Hematopoietic multipotent progenitor cell treated with erythropoietin and hydrocortisone succinate and interleukin-3 and kit ligand, for 17 days (in vitro differentiated cells): ENCODE measurements at places on chromosomes 5 and 9.
A peak's percentile ranks its signal among the peaks of the same experiment; 100 is the strongest.

GRCh38 chr5:1536322-1536845 lies 12.6 kb upstream of the LPCAT1 start:
- no peak for DNase-seq

- no peak for DNase-seq
Observed at GRCh38 chr9:112623198-112623597, 94.7 kb downstream of the INIP start.

- DNase-seq = no peak
Observed at GRCh38 chr9:99167119-99167518, 54.6 kb downstream of the ALG2 start.

- DNase-seq = no peak
Observed at GRCh38 chr5:169350759-169351240, 49.9 kb upstream of the SLIT3 start.

- no peak for DNase-seq
Observed at GRCh38 chr5:172488221-172488620, 33.9 kb upstream of the SH3PXD2B start.

DNA sequence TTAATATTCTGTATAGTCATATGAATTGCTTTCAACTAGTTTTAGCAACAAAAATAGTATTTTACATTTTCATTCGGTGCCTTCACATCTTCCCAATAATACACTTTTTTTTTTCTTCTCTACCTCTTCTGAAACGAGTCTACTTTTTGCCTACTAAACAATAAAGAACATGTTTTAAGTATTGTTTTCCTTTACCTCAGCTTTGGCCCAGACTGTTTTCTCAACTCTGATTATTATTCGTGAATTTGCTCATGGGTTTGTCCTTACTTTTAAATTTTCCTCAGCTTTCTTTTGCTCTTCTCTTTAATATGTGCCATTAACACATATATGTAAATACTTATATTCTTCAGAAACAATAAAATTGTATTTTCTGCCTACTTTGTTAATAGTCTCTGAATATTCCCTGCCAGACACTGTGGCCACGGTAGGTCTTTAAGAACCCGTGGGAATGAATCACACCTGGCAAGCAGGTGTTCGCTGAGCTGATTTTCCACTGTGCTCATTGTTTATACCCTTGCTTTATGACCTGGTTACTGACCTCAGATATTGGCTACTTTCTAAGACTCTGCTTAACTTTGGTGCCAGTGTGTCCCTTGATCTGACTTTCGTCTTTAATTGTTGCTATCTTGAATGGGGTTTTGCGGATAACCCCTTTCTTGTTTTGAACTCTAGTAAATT lies 49.1 kb downstream of the FAM170A start:
- no peak for DNase-seq

DNA sequence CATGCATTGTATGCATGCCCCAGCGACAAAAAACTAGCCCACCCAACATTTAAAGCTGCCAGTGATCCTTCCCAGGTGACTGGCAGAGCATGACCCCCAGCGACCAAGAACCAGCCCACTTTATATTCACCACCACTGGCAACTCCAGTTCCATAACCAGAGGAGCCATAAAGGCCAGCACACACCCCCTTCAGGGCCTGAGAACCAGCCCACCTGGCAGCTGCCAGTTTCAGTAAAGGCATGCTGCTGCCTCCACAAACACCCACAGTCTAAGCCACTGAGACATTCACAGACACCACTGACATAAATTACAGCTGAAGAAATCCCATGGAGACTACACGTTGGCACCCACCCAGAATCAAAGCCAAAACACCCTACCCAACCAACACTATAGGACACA lies 46.9 kb upstream of the RGS7BP start:
- DNase-seq = no peak

- no peak for DNase-seq
Observed at GRCh38 chr5:175321927-175322532, 122.0 kb downstream of the DRD1 start.

- DNase-seq = no peak
Observed at GRCh38 chr5:55913466-55914413, 62.6 kb downstream of the IL31RA start.

- no peak for DNase-seq
Observed at GRCh38 chr5:36882250-36882649, 5.7 kb downstream of the NIPBL start.

DNA sequence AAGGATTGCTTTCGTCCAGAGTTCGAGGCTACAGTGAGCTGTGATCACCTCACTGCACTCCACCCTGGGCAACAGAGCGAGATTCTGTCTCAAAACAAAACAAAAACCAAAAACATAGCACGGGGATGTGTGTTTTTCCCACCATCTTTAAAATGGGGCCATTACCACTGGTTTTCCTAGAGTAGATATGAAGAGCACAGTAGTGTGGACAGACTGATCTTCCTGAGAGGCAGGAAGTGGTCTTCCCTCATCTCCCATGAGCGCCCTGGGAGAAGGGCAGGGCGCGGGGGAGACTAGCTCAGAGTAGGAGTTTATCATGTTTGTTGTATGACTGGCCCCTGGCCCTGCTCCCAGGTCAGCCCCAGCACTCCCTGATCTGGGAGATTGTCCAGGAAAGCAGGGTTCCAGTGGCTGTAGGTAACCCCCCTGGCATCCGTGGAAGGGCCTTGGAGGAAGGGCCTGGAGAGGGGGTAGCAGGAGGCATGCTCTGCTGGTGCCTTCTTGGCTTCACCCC lies 2.3 kb downstream of the SUSD3 start:
- DNase-seq = no peak

- no peak for DNase-seq
Observed at GRCh38 chr5:142056816-142057696, 44.2 kb upstream of the GNPDA1 start.

- no peak for DNase-seq
Observed at GRCh38 chr5:133714161-133714915, 102.0 kb upstream of the FSTL4 start.

GRCh38 chr9:136052991-136053756 lies 41.9 kb downstream of the NACC2 start:
- DNase-seq = no peak

DNA sequence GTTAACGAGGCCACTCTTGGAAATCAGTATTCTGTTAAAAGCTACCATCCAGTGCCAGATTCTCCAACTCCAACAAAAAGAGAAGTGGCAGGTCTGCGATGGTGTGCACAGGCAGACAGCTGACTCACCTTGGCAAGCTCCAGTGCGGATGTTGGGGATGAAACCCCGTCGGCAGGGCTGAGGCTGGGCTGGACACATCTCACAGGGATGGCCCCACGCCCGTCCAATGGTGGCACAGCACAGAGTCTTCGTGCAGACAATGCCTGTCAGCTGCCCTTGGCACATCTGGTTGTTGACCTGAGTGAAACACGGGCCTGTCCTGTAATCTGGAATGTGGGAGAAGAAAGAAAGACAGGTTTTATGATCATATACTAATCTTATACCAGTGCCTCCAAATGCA lies 73.4 kb downstream of the FBN2 start:
- no peak for DNase-seq

DNA sequence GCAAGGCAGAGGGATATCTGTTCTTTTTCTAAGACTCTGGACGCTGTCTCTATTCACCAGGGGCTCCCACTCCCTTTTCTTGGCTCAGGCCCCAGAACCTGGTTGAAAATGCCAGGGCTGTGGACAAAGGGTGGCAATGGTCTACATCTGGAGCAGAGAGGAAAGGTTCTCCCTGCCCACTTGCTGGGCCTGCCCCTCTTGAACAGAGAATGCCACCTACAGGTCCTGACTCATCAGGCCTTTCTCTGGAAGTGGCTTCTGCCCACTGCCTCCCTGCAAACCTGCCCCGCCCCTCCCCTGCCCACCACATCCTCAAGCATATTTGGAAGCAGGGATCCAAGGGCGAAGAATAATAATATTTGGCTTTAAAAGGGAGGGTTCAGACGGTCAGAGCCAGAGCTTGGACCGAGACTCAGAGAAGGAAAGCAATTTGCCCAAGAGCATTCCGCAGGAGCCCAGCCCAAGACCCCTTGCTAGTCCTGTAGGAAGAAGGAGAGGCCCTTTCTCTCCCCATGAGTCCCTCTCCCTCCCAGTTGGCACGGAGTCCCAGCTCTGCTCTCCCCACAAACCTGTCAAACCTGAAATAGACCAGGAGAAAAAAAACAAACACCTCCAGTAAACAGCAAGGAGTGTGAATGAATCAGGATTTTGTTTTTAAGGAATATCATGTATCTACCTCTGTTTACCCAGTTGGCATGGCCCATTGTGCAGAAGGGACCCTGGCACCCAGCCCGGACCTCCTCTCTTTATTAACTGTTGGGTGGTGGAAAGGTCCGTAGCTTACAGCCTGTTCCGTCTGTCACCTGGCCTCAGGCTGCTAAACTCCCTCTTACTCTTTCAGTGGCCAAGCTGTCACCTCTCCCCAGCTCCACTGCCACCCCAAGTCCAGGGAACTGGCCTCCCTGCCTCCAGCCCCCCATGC lies 37.7 kb upstream of the STXBP1 start:
- no peak for DNase-seq

DNA sequence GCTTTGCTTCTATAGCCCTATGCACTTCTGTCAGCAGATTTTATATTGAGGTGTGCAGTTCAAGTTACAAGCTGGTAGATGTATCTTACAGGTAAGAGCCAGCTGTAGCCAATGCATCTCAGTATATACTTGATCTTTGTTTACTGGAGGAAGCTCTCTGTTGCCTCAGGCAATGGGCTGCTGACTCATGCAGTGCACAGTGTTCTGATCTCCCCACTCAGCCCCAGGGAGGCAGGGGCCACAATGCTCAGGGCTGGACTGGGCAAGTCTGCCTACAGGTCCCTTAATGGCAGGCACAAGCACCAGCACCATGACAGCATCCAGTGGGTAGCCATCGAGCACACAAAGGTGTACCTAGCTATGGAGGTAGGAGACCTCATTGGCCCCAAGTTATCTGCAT lies 178.8 kb upstream of the CDH10 start:
- DNase-seq = no peak

DNA sequence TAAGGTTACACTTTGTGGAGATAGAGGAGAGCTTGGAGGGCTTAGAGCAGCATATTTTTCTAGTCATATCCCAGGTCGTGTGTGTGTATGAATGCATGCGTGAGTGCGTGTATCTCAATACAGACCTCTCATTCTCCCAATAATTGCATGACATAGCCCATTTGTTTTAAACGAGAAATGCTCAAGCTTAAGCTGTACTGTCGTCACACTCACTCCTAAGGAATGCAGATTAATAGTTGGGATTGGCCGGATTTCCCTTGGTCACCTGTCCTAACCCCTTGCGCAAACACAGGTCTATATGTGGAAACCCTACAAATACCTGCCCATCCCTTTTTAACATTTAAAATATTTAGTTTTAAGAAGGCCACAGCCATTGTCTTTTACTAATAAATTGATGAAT lies 165.8 kb downstream of the SEMA5A start:
- DNase-seq = no peak

DNA sequence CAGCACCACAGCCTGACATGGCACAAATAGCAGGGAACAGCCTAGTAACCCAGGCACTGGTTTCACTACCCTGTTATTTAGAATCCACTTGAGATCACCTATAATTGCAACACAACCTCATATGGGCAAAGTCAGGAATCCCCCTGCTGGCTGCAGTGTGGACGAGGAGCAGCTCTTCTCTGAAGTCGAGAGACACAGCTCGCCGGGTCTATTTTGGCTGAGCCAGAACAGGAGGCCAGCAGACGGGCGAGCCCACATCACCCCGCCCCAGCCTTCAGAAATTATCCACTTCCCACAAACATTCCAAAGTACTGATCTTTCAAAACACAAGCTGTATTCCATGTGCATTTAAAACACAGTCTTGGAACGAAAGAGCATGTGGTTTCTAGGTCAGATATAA lies 179.0 kb downstream of the ROR2 start:
- DNase-seq = no peak

DNA sequence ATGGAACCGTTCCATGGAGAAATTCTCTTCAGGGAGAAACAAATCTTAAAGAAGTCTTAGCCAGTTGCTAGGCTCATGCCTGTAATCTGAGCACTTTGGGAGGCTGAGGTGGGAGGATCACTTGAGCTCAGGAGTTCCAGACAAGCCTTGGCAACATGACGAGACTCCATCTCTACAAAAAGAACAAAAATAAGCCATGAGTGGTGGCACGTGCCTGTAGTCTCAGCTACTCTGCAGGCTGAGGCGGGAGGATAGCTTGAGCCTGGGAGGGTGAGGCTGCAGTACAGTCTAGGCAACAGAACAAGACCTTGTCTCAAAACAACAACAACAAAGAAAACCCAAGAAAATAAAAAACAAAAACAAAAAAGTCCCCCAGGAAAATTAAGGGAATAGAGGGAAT lies 8.2 kb downstream of the HSPB3 start:
- DNase-seq = no peak

- DNase-seq = no peak
Observed at GRCh38 chr5:78447775-78448424, 87.5 kb downstream of the SCAMP1 start.

DNA sequence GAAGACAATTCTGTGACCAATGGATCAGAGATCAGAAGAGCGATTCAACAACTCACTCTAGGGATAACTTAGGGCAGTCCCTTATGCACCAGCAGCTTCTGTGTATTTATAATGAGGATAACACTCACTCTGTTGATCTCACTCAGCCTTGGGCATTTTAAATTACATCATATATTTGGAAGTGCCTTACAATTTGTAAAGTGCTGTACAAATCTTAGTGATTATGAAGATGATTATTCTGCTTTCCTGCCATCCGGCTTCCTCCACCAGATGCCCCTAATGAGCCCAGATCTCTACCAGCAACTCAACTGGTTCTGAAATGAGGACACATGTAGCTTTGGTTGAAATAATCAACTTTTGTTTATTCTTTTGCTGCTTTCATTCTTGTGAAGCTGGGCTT lies 105.3 kb downstream of the PCSK1 start:
- no peak for DNase-seq

DNA sequence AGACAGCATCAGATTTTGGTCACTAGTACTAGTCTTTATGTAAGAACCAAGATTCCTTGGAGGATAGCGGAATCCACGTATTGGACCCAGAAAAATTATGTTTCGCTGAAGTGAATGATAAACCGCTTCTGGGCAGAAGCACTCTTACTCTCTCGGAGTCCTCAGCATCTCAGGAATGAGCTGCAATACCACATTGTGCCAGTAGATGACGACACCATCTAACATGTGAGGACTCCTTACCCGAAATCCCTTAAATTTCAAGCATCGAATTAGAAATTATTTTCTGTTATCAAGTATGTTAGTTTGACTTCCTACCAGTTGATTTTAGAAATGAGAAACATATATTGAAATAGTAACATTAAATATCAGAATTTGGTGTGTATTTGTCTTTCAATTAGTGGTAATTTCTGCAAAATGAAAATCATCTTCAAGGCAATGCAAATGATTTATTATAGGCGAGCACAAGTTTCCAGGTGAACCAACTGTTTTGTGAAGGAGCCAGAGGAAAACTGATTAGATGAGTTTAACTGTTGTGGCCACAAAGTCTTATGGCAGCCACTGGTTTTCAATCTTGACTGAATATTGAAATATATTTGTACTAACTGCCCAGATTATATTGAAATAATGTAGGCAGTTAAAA lies 66.0 kb upstream of the CAMK4 start:
- DNase-seq = peak; percentile 52

DNA sequence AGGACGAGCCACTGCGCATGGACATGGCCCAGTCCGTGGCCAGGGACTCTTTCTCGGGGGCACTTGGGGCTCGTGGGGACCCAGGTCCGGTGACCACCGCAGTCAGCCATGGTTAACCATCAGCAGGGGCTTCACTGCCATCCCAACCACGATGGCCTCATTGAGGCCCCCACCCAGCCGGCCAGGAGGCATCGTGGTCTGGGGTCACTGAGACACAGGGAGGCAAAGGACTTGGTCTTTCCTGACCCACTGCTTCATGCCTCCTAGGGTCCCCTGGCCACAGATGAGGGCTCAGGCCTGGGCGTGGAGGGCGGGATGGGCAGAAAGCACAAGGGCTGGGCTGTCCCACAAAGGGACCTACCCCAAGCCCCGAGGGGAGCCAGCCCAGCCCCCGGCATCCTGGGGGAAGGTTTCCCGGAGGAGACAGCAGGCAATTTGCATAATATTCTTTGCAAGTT lies 6.6 kb downstream of the NACC2 start:
- no peak for DNase-seq
